ENCODE measurements at places on chromosomes 16 and 17.
A peak's percentile ranks its signal among the peaks of the same experiment; 100 is the strongest.

DNA sequence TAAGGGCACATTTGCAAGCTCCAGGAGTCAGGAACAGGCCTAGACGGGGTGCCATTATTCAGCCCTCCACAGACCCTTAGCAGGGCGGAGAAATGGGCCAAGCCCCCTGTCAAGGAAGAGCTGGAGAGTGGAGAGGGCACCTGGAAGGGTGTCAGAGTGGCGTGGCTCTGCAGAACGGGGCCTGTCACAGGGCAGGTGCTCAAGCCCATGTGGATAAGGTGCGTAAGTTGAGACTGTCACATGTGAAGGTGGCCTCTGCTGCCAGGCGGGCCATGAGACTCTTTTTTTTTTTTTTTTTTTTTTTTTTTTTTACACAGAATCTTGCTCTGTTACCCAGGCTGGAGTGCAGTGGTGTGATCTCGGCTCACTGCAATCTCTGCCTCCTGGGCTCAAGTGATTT is 12.0 kb upstream of the CRISPLD2 start:
- DNase-seq, result no peak

DNA sequence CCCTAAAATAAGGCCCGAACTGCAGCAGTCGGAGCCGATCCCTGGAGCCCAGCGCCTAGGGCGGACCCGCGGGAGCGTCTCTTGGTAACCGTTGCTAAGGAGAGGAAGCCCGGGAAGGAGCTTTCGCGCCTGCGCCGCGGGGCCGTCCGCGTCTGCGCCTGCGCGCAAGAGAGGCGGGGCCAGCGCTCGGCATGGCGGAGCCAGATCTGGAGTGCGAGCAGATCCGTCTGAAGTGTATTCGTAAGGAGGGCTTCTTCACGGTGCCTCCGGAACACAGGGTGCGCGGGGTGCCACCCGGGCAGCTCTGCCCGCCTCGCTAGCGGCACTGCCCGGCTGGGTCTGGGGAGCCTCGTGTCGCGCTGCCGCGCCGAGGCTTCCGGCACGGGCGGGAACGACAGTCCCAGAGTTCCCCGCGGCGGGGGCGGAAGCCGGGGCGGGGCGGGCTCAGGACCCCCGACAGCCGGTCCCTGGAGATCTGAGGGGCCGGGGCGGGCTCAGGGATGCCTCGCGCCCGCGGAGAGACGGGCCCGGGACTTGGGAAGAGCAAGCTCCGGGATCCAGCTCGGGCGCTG is at the start of gene CDK10:
Gene CDK10, plus strand, starts transcription at position 170 of the 572 bp plus-strand sequence. Its CDS starts 22 bp downstream, at position 192.
- DNase-seq, result peak; percentile 94

GRCh38 chr16:28166394-28167208 is 45.2 kb downstream of the XPO6 start:
- no peak for DNase-seq

DNA sequence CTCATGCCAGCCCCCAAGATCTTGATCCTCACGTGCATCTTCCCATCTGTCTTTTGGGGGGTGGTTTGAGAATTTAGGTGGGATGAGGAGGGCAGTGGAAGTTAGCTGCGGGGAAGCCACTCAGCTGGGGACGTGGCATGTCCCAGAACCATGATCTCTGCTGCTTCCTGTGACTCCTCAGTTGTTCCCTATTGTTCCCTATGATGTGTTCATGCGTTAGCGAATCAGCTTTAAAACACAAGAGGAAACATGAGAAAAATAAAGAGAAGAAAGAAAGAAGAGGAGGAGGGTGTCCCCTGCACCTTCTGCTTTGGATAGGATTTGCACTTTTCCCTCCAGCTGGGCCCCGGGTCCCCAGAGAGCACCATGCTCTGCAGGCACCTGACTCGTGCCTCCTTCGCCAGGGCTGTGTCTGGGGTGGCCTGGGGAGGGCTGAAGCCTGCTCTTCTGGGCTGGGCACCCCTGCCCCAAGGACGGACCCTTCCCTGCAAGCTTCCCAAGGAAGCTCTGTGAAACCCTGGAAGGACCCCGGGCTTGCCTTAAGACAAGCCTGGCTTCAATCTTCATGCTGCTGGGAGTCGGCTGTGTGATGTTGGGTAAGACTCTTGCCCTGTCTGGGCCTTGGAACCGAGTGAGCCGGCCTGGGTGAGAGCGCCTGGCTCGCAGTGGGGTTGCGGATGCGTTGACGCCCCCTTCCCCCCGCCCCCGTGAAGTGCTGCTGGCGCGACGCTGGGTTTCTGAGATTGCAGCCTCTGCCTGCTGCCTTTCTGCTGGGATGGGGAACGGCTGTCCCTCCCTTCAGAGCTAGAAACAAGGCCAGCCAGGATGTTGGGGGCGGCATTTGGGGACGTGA is 62.8 kb upstream of the CIBAR2 start:
- DNase-seq, result no peak

DNA sequence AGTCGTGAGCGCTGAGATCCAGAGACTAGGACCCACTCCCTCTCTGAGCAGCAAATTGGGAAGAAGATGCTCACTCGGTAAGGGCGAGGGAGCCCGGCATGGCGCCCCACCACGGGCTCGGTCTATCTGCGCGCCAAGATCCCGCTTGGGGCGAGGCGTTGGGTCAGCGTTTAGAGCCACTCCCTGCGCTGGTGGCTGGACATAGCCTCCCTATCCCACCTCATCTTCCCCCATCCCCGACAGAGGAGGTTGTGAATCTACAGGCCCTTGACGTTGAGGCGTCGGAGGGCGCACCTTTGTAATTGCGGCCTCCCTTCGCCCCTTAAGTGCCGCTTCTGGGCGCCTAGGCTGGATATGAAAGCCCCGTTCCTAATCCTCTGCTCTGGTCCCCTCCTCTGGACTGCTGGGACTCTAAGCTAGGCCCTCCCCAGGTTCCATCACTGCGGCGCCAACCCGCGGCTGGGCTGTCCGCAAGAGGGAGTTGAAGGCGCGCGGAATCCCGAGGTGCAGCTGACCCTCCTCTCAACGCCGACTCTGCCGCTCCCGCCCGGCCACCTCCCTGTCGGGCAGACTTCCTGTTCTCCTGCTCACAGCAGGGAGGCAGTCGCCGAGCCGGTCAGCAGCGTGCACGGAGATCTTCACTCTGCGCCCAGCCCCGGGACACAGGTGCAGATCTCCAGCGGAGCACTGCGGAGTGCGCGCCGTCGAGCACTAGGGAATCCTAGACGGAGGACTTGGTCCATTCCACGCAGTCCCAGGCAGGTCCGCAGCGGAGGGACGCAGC is 16.1 kb upstream of the HOXB9 start:
- no peak for DNase-seq
